ENCODE measurements at places on chromosomes 4 and X. TPM values are rescaled to one million over a fixed set of nuclear protein-coding genes. Genes with fewer than 3 reads are reported as not detected.

DNA sequence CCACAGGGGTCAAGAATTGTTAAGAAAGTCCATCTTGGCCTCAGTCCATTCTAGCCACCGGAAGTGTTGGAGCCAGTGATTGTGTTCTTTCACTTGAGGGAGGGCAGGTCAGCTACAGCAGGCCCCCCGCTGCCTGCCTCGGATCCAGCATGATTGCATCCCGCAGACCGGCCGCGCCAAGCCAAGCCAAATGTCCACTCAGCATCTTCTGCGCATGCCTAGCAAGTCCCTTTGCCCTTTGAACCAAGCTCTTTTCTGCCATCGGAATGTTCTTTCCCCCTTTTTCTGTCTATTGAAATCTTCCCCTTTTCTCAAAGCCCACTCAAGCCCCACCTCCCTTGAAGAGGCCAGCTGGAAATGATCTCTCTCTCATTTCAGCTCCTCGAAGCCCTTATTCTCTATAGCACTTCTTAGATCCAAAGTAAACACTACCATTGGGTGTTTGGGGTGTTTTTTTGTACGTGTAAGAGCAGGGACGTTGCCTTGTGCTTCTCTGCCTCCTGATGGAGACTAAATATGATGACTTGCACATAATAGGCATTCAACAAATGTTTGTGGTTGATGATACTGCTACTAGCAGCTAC, 147.8 kb upstream of the BCOR start:
- DNase-seq = no peak

DNA sequence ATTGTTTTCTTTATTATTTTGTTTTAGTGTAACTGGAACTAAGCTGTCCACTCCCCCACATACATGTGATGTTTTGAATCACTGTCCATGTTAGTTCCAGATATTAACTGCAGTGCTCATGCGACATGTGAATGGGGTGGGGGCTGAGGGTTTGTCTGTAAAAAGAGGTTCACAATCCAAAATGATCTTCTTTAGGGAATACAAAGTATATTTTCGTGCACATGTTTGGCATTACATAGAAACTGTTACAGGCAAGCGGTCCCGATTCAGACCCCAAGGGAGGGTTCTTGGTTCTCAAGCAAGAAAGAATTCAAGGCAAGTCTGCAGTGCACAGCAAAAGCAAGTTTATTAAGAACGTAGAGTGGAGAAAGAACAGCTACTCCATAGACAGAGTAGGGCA, 296.5 kb upstream of the CLNK start:
- no peak for DNase-seq

DNA sequence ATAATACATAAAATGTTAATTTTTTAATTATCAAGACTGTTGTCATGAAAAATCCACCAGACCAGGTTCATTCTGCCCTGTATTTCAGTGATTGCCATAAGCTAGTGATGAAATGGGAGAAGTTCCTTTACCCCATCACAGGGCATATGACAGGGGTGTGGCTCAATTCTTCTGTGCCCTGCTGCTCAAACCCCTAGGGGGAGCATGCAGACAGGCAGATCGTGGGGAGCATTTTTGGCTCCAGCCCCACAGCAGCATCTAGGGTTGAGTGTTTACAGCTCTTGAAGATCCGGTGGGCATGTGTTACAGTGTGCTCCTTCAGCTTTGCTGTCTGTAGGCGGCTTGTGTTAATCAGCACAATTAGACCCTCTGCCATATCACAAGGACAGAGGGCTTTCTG, 700.7 kb downstream of the PCDH18 start:
- no peak for DNase-seq

GRCh38 chr4:105933083-105933482, 37.8 kb downstream of the NPNT start:
- DNase-seq = no peak

GRCh38 chr4:183960046-183960420, 54.9 kb downstream of the STOX2 start:
- no peak for DNase-seq

DNA sequence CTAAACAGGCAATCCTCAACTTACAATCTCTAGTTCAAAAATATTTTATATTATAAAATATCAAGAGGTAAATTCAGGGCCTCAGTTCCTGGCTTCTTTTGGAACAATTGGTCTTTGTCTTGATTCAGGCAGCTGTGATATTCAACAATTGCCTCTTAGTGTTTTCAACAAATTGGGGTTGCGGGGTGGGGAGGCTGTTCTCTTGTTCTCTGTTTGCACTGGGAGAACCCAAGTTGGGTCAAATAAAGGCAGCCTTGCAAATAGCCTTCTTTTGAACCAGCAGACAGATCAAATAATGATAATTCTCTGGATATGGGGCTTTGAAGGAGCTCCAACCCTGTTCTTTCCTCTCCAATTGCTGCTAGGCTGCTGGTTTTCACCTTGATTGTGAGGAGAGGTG, 142.5 kb downstream of the COL4A5 start:
- DNase-seq = no peak

- DNase-seq = no peak
These were observed 607.1 kb downstream of the PCDH18 start for GRCh38 chr4:136925203-136925602.

- DNase-seq = no peak
These were observed 9.5 kb downstream of the RBPJ start for GRCh38 chr4:26330186-26330787.

DNA sequence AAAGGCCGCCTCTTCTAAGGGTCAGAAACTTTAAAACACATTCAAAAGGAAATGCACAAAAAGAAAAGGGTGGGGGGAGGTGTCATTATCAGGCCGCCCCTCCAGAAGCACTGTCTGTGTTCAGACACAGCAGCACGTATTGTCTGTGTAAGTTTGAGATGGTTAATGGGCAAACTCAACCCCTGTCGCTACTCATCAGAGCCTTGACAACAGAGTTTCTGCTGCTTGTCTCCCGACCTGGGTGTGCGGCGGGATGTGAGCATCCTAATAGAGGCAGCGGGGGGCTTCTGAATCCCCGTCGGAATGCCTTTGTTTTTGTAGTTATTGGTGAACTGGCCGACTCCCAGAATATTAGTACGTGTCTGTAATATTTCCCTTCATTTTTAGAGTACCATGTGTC, 158.9 kb downstream of the DCTD start:
- no peak for DNase-seq

DNA sequence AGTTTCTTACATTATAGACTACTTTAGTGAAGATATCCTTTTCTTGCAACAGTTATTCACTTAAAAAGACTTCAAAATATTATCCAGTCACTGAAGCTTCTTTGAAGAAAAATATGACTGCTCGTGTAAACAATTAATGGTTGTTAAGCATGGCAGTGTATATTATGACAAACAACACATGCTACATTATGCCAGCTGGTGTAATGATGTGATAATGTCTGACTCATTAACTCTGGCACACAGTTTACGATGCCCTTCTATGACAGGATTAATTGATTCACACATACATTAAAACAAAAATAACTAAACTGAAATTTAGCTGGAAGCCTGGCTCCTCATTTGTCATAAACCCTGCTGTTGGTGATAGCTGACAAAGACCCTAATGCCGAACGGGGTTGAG, 22.4 kb downstream of the GK2 start:
- DNase-seq = no peak

Gene TMPRSS11B
- total RNA-seq = not detected

GRCh38 chr4:38803833-38804653, 548 bp downstream of the TLR1 start:
- DNase-seq = no peak

GRCh38 chr4:141851246-141851891, 215.0 kb downstream of the IL15 start:
- no peak for DNase-seq

Gene LUZP4
- not detected for total RNA-seq

DNA sequence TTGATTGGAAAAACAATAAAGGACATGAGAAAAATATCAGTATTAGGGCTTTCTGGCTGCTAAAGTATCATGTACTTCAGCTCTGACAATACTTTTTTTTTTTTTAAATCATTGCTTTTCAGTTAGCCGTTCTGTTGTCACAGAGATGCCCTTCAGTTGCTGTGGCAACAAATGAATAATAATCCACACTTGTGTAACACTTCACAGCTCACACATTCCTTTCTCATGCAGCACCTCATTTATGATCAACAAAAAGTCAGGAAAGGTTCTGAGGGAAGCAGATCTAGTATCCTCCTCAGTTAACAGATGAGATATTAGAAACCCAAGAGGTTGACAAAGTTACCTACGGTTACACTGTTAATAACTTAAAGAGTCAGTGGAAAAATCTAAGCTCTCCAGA, 444.2 kb upstream of the SLIT2 start:
- DNase-seq = no peak

GRCh38 chr4:184168406-184169019, 49.2 kb downstream of the ENPP6 start:
- DNase-seq = peak; percentile 65

GRCh38 chrX:140733766-140734342, 24.3 kb downstream of the LINC00632 start:
- no peak for DNase-seq

- no peak for DNase-seq
These were observed 205.6 kb upstream of the HAND2 start for GRCh38 chr4:173735585-173735984.

- DNase-seq = peak; percentile 83
These were observed 37.8 kb upstream of the SLC9A7 start for GRCh38 chrX:46796574-46797191.

Gene RPGR
- 19.9 TPM for total RNA-seq
